ENCODE measurements at places on chromosomes 6 and 20. TPM values are rescaled to one million over a fixed set of nuclear protein-coding genes. Genes with fewer than 3 reads are reported as not detected.

GRCh38 chr20:47854687-47855212, 69.5 kb upstream of the SULF2 start:
- no peaks in the 10 kb centered on the region for H3K4me1 ChIP-seq
- no peak for DNase-seq
- no peak overlapping the region for H3K27ac ChIP-seq
- no peak overlapping the region for H3K4me3 ChIP-seq
- peaks cover 6% of the 10 kb centered on the region for H3K27me3 ChIP-seq
- H3K36me3 ChIP-seq: no peaks in the 10 kb centered on the region

GRCh38 chr6:96929741-96930140, 5.2 kb downstream of the KLHL32 start:
- H3K4me3 ChIP-seq: no peak overlapping the region
- H3K4me1 ChIP-seq: peaks cover 16% of the 10 kb centered on the region

- no peak overlapping the region for H3K4me3 ChIP-seq
- DNase-seq: no peak
- no peaks in the 10 kb centered on the region for H3K27me3 ChIP-seq
- H3K27ac ChIP-seq: no peak overlapping the region
Measured at GRCh38 chr6:91099479-91099878, 512.6 kb upstream of the MAP3K7 start.

- H3K27me3 ChIP-seq: peaks cover 9% of the 10 kb centered on the region
- H3K4me3 ChIP-seq: no peak overlapping the region
- DNase-seq: no peak
- H3K4me1 ChIP-seq: peaks cover 2% of the 10 kb centered on the region
Measured at GRCh38 chr6:106749609-106750008, 120.2 kb downstream of the QRSL1 start.

DNA sequence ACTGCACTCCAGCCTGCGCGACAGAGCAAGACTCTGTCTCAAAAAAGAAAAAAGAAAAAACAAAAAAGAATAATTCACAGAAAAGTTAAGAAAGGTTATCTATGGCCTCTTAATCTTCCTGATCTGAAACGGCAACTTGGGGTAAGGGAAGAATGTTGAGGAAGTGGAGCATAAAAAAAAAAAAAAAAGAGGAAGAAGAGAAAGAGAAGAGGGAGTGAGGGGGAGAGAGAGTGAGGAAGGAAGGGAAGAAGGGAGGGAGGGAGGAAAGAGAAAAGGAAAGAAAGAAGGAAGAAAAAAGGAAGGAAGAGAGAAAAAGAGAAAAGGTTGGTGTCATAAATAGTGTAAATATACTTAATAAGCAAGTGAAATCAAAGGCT, 68.9 kb upstream of the NCOA3 start:
- H3K4me3 ChIP-seq: no peak overlapping the region
- no peaks in the 10 kb centered on the region for H3K27me3 ChIP-seq
- DNase-seq: no peak
- H3K36me3 ChIP-seq: peaks cover 3% of the 10 kb centered on the region
- no peak overlapping the region for H3K27ac ChIP-seq
- peaks cover 2% of the 10 kb centered on the region for H3K4me1 ChIP-seq

DNA sequence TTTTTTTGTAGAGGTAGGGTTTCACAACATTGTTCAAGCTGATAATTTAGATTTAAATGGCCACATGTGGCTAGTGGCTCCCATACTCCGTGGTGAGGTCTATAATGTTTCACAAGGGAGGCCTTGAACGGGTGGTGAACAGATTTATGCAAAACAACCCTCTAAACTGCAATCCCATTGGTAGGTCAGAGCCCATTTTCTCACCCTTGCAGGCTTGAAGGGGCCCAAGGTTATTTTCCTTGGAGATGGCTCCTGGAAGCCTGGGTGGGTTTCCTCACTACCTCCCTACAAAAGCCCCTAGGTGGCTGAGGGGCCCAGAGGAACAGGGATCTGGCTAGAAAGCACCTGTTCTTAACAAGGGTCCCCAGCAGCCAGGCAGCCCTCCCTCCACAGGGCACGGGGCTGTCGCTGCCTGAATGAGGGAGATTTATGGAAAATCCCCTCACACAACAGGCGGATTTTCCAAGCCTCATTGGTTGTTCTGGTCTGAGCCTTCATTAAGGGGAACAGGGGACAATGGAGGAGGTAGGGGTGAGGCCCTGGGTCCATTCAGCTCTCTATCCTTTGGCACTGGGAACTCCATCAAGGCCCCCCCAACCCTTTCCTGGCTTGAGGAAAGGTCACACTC, 64.6 kb downstream of the VEGFA start:
- H3K4me1 ChIP-seq: no peaks in the 10 kb centered on the region
- H3K4me3 ChIP-seq: no peak overlapping the region
- H3K27ac ChIP-seq: no peak overlapping the region
- no peaks in the 10 kb centered on the region for H3K36me3 ChIP-seq
- no peak for DNase-seq
- H3K27me3 ChIP-seq: peaks cover 4% of the 10 kb centered on the region

GRCh38 chr6:42970871-42971612, 7.9 kb downstream of the PEX6 start:
- DNase-seq: peak; percentile 26
- H3K27me3 ChIP-seq: no peaks in the 10 kb centered on the region
- H3K36me3 ChIP-seq: peaks cover 25% of the 10 kb centered on the region
- peaks cover 33% of the 10 kb centered on the region for H3K4me1 ChIP-seq
- no peak overlapping the region for H3K4me3 ChIP-seq

DNA sequence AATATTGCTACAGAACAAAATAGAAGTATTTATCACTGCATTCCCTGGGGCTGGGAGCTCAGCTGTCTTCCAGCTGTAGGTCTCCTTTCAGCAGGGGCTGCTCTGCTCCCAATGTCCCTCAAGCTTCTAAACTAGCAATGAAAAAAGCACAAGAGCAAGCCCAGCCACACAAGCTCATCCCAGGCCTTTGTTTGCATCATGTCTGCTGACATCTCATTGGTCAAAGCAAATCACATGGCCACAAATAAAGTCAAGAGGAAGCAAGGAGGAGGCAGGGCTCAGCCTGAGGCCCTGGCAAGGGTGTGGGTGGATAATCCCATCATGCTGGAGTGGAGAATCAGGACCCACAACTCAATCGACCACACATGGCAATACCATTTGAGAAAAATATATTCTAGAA, 2.2 kb upstream of the BFSP1 start:
- no peak overlapping the region for H3K27ac ChIP-seq
- H3K4me3 ChIP-seq: no peak overlapping the region
- no peaks in the 10 kb centered on the region for H3K36me3 ChIP-seq
- DNase-seq: no peak
- H3K4me1 ChIP-seq: peaks cover 22% of the 10 kb centered on the region
- peaks cover 41% of the 10 kb centered on the region for H3K27me3 ChIP-seq

DNA sequence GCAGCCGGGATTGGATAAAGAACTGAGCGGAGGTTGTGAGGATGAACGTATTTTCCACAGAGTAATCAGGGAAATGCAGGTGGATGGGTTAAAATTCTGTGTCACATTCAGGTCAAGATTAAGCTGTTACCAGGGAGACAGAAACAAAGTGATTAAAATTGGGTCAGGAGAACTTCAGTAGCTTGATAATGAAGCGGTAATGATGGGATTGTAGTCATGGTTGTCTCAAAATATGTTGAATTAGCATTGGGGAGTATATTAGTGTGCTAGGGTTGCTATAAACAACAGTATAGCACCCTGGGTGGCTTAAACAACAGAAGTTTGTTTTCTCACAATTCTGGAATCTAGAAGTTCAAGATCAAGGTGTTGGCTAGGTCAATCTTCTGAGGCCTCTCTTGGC, 155.5 kb downstream of the GJA1 start:
- no peaks in the 10 kb centered on the region for H3K36me3 ChIP-seq
- H3K4me3 ChIP-seq: no peak overlapping the region
- H3K4me1 ChIP-seq: no peaks in the 10 kb centered on the region
- DNase-seq: no peak
- no peaks in the 10 kb centered on the region for H3K27me3 ChIP-seq

DNA sequence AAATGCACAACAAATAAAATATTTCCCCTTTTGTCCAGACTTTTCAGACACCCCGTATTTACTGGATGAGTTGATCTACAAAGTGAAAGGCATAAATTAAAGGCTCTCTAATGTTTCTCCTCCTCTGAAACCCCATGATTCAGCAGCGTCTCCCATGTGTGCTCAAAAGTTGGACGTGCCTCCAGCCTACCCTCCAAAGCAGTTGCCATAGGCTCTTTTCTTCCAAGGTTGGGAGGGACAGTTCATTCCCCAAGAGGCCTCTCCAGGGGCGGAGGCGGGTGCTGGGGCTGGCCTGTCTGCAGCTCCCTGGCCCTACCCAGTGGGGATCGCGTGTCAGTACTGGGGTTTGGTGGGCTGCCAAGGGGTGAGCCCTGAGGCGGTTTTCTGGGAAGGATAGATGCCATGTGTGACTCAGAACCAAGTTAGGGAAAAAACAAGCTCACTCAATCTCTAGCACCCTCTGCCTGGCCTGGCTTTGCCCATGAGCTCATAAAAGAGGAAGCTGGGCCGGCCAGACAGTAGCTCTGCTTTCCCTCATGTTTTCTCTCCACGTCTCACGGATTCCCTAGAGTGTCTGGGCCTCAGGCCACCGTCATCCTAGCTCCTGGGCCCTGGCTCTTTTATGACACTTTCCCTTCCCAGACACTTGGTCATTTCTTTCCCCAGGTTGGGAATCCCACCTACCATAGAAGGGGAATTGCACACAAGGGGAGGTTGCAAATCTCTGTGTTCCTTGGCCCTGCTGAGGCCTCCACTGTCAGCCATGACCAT, 8.0 kb upstream of the IER3 start:
- peaks cover 34% of the 10 kb centered on the region for H3K4me1 ChIP-seq
- no peak for DNase-seq
- no peaks in the 10 kb centered on the region for H3K36me3 ChIP-seq

DNA sequence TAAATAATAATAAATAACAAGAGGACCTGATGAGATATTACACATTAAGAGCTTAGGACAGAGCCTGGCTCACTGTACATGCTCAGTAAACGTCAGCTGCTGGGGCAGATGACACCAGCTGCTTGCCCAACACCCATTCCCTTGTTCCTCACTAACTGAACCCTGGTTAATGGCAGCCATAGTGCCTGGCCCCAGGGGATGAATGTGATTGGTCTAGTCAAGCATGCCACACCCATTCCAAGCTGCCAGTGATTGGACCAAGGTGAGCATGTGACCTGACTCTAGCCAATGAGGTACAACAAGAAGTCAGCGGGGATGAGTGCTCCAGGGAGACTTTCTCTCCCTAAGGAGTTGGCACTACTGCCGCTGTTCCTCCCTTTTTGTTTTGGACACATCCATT, 85.1 kb upstream of the PTPN1 start:
- no peaks in the 10 kb centered on the region for H3K4me1 ChIP-seq
- H3K27me3 ChIP-seq: peaks cover 9% of the 10 kb centered on the region
- H3K27ac ChIP-seq: no peak overlapping the region

- no peaks in the 10 kb centered on the region for H3K36me3 ChIP-seq
- H3K4me3 ChIP-seq: no peak overlapping the region
- no peak for DNase-seq
- H3K27ac ChIP-seq: no peak overlapping the region
- no peaks in the 10 kb centered on the region for H3K27me3 ChIP-seq
- H3K4me1 ChIP-seq: peaks cover 1% of the 10 kb centered on the region
Measured at GRCh38 chr20:44758247-44759101, 12.8 kb downstream of the KCNK15 start.

EBF4 gene
- total RNA-seq: 0.98 TPM

GHRH gene
- total RNA-seq: not detected

LRP11 gene
- total RNA-seq: 1.8 TPM

VSTM2L gene
- not detected for total RNA-seq

Measured in activated naive CD8-positive, alpha-beta T cell treated with anti-CD3 and anti-CD28 coated beads for 36 hours (primary cell).